ENCODE measurements at places on chromosomes 6 and 20.

- DNase-seq = no peak
Measured at GRCh38 chr6:39517756-39518155, 195.3 kb upstream of the KCNK16 start.

DNA sequence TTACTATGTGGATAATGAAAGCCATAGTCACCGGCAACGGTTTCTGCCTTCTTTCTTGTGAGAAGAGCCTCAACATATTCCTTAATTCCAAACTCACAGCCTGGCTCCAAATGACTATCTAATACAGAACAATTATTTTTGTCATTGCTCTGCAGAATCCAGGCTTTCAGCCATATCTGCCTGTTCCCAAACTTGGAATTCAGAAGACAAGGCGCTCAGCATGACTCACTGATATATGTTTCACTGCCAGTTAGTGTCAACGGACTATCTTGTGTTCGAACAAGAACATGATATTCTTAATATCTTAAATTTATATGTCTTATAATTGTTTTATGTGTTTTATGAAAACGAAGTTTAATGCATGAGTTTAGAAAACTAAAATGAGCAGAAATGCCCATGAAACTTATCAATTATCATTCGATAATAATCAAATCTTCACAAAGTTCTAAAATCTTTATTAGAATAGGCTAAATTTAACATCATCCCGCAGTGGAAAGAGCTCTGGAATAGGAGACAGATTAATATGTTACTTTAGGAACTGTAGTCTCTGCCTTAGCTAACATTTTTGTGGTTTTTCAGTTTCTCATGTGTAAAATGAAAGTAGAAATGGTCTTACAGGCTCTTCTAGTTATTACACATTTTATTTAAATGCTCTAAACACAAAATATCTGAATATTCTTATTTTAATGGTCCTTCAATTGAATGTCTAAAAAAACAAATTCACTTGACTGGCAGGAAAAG is 669.3 kb upstream of the GJE1 start:
- no peak for DNase-seq

DNA sequence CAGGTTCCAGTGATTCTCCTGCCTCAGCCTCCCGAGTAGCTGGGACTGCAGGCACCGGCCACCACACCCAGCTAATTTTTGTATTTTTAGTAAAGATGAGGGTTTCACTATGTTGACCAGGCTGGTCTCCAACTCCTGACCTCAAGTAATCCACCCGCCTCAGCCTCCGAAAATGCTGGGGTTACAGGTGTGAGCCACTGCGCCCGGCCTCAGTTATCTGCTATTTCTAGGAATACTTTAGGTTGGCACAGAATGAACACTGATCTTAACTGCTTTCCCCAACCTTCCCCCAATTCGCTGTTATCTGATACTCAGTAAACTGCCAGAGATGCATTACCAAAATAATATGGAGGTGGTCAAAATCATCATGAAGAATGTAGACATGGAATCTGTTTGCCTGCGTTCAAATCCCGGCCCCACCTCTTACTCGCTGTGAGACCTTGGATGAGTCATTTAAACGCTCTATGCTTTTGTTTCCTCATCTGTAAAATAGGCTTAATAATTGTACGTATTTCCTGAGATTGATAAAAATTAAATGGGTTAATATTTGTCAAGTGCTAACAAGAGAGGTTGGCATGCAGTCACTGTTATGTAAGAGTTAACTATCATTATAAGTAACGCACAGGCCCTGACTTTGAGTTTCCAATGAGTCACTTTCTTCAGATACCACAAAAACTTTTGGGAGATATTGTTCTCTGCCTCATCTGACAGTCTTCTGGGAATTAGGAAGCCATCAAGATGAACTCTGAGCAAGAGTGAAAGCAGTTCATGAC is 44.5 kb upstream of the NCOA3 start:
- DNase-seq = no peak

DNA sequence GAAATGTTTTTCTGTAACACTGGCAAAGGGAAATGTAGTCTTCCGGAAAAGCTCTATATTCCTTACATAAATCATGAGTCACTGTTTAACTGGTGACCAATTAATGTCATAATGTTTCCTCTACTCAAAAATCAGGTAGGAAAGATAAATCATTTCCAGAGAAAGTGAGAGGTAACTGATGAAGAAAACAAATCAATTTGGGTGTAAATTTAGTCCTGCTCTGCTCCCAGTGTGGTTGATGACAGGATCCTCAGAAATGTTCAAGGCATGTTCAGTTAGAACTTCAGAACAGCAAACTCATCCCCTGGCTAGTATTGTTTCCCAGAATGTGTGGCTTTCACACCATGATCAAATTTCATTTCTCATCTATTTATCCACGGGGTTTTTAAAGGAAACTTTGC is 38.8 kb upstream of the SPACA1 start:
- no peak for DNase-seq

DNA sequence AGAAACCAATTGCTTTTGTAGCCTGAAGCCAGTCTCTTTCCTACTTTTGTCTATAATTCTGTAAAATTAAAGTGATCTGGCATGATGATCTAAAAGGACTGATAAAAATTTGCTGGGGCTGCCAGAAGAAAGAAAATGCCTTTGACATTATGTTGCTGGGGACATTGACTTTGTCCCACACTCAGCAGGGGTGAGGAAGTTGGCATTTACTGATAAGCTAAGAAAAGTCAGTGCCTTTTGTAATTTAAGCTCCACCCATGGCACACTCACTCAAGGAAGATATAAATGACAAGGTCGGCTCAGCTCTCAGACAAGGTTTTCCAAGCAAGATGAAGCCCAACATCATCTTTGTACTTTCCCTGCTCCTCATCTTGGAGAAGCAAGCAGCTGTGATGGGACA is at the start of gene SEMG1:
TSS of gene SEMG1 (plus strand) at position 309 of the 400 bp plus-strand sequence. CDS start at position 330, 21 bp downstream.
- DNase-seq = no peak

DNA sequence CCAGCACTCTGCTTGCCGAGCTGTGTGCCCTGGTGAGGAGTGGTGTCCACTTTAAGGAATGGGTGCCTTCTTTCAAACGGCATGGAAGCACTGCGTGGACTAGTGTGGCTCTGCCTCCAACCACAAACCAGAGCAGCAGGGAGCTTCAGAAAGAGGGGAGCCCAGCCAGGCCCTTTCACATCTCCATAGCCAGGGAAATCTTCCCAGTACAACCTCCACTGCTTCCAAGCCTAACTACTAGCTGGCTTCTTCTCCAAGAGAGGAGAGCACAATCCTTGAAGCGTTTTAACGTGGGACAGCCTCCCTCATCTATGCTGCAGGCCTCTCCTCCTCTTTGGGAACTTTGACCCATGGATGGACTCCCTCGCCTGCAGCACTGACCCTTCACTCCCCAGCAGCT is 26.7 kb downstream of the TNXB start:
- no peak for DNase-seq
